ENCODE measurements at places on chromosomes 1 and 21.

GRCh38 chr1:59176471-59176870, 120.4 kb upstream of the FGGY start:
- no peak for DNase-seq

DNA sequence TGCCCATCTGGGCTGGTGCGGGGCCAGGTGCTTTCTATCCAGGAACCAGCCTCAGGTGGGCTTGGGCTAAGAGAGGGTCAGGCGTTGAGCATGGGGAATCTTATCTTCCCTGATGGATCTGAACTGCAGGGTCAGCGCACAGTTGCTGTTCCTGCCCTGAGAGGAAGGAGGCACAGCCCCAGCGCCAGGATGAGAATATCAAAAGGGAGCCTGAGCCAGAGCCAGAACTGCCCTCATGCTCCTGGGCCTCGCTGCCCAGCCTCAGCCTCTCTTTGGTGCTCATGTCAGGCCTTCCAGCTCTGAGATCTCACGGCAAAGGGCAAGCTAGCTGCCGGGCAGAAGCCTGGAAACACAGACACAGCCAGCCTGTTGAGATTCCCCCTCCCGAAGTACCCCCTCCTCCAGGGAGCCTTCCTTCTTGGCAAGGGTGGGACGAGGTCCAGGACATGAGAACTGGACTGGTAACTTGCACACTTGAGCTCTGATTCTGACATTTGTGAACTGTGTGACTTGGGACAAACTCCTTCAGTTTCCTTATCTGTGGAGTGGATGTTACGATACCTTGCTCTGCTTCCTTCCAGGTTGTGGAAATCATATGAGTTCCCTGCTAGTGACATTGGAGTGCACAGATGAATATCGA, 1.2 kb upstream of the LAD1 start:
- no peak for DNase-seq

- no peak for DNase-seq
Observed at GRCh38 chr21:43299441-43300277, 127.3 kb downstream of the SIK1 start.

DNA sequence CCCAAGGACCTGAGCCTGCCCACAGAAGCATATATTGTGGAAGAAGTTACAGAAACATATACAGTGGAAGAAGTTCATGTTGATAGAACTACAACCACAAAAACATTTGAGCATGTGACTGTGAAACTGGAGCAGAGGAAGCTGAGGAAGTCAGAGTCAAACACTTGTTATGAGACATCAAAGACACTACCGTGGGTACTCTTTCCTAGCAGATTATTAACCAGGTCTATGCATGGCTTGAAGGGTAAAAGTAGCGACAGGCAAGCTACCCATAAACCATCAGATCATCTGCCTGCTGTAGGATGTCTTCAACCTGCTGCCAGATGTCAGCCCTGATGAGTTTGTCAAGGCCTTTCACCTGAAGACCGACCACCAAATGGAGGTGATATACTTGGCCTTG, 35.8 kb downstream of the IVNS1ABP start:
- DNase-seq: no peak

DNA sequence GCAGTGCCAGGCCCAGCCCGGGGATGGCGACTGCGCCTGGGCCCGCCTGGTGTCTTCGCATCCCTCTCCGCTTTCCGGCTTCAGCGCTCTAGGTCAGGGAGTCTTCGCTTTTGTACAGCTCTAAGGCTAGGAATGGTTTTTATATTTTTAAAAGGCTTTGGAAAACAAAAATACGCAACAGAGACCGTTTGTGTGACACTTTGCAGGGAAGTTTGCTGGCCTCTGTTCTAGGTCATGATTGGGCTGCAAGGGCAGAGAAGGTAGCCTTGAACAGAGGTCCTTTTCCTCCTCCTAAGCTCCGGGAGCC, 719 bp downstream of the SOD1 start:
- DNase-seq: peak; percentile 47

All from M059J (cell line).